ENCODE measurements at places on chromosomes 12 and 14.

DNA sequence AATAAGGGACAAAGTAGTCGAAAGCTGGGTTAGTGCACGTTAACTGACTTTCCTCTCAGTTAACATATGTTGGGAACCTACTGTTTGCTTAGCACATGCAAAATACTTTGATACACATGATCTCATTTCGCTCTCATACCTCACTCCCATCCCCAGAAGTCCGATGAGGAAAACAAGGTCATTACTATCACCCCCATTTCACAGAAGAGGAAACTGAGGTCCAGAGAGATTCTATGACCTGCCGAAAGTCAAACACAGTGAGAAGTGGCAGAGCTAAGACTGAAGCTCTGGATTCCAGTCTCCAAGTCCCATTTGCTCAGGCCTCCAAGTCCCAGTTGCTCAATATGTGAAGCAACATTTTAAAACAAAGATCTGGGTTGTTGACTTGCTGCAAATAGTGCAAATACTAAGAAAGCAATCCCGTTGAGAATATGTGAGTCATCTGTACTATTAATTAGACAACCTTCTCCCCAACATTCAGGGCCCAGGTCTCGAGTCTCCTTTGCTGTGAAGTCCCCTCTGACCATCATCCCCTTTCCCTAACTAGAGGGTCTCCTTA is 170.6 kb upstream of the PWP1 start:
- no peak for DNase-seq

DNA sequence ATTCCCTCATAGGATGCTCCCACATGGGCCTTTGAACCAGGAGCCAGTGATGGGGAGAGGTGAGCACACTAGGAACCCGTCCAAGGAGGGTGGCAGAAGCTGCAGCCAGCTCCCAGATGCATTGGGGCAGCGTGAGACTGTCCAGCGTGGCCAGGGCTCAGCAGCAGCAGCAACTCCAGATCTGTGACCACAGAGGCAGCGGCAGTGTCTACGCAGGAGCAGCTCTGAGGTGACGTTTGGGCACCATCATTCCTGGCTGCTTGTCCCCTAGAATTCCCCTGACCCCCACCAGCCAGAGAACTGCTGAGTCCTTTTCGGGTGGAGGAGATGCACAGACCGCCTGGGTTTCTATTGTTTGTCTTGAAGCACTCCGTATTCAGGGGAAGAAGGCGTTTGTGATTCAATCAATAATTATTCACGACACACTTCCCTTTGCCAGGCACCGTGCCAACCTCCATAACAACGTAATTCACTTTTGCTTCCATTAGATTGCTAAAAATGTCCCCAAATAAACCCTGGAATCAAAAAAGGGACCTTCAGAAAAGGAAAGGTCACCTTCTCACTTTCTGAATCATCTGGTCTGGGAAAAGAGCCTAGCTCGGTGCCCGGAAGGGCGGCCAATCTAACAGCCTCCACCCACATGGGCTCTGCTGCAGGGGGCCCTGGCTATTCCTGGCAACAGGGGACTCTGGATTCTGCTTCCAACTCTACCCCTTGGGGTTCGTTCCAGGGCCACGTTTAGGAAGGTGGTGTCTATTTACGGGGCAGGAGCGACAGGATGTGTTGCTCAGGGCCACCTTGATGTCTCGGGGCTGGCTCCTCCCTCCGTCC is 11.4 kb upstream of the BDKRB2 start:
- DNase-seq = no peak

DNA sequence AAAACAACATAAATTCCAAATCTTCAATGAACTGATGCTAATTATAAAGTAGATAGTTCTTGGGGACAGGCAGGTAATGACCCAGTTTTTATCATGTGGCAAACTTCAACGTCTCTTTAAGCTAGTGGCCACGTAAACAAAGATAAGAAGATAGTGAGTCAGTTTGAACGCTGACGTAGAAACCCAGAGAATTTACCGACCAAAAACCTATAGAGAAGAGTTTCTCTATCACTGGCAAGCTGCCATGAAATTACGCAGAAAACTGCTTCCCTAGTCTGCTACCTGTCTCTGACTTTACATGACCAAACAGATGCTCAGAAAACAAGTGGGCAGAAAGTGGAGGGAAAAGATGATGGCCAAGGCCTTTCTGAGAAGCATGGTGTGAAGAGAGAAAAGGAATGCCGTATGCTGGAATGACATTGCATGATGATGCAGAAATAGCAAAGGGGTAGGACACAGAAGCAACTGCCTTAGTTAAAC is 136.3 kb downstream of the ITPR2 start:
- no peak for DNase-seq

DNA sequence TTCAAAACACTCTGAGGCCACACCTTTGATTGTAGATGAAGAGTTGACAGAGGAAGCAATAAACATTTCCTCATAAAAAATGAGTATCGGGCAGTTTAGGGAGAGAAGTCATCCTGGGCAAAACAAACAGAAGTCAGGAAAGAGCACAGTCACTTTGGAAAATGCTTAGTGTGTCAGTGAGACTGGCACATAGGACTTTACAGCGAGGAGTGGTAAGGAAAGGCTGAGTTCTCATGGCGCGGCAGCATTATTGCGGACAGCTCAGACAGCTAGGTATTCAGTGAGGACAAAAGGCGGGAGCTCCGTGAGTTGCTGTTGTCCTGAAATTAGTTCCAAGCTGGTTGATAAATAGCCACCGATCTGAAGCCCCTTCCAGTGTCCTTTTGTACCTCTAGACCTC is 229.9 kb downstream of the SNAPC1 start:
- peak; percentile 26 for DNase-seq

DNA sequence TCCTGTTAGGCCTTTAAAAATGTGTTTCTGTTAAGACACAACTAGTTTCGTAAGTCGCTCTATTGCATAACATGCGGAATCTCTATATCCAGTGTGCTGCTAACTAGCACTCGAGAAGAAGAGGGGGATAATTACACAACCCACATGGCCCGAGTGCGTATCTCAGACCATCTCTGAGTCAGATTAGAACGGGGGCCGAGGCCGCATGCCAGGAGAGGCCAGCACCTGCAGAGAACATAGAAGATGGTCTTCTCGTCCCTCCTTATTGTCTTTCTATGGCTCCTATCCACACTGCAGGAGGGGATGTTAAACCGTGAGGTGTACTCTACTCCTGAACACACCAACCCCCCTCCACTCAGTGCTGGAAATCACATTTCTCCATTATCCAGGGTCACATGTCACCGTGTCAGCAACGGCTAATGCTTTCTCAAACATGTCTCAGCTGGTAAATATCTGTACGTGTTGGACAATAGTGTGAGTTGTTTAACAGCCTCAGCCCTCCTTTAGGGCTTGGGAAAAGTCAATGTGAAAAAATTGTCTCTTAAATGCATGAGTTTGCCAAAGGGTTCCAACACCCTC is 56.3 kb downstream of the CCDC88C start:
- no peak for DNase-seq

DNA sequence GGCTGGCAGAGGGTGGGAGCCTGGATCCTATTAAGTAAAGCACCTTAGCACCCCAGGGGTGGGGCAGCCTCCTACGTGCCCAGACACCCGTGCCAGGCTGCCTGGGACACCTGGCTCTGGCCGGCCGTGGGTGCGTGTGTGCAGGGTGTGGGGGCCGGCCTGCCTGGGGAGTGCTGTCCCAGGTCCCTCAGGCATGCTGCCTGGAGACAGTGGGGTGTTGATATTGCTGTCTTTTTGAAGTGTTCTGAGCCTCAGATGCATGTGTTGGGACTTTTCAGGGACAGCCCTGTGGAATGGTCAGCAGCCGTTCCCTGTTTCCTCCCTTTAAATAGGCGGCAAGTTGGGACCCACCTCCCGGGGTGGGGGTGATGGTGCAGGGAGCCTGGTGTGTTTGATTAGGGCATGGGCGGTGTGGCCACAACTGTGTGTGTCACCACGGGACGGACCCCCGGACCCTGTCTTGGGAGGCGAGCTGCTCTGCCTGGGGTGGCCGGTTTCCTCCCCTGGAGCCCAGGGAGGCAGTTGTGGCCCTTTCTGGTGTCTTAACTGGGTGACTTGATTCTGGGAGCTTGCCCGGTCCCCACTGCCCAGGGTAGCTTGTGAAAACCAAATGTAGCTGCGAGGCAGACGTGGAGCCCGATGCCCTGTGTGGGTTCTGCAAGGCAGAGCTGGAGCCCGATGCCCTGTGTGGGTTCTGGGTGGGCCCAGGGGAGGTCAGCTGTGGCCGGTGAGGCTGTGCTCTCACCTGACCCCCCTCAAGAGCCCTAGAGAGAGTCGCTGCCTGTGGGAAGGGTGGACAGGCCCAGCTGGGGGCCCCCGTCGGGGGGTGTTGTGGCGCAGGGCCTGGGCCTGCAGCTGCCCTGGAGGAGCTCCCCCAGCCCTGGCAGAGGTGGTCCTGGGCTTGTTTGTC is 8.2 kb downstream of the ULK1 start:
- DNase-seq = peak; percentile 14

DNA sequence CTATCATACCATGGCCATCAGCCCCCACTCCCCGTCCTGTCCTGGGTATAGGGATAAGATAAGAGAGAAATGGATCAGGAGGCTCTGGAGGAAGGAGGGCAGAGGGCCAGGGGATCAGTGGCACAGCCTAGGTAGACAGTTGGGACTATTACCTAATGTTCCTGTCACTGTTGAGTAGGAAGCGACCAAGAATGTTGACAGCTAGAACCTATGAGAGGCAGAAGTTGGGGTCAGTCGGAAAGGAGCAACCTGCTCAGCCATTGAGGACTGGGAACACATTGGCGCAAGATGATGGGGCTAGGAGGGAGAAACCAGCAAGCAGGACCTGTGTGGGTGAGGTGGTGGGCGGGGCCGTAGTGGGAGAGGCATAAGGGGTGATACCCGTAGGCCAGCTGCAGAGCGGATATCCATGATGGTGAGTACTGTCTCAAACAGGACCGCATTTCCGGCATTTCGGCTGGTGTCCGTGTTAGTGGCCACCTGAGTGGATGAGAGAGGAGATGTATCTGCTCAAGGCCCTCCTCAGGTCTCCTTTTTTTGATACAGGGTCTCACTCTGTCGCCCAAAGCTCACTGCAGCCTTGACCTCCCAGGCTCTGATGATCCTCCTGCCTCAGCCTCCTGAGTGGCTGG is 3.3 kb downstream of the AP1G2 start:
- DNase-seq = no peak

- DNase-seq = no peak
Observed at GRCh38 chr12:114974826-114975639, 291.1 kb upstream of the TBX3 start.

- no peak for DNase-seq
Observed at GRCh38 chr12:101997102-101997501, 64.7 kb downstream of the WASHC3 start.

GRCh38 chr12:99619389-99620158 is 28.0 kb upstream of the GARIN6 start:
- no peak for DNase-seq

DNA sequence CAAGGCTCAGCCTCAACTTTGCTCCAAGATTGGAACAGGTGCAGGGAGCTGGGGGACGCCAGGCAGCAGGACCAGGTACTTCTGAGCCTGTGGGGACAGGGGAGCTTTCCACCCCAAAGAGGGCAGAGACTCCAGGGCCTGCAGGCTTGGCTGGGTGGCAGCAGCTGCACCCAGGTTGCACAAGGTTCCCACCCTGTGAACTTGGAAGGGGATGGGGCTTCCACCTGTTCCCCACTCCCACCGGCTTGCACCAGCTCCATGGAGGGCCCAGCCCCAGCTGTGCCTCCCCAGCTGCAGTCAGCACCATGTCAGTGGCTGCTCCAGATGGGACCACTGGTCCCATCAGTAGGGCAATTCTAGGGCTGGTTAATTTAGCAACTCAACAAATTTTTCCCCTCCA is 114.0 kb upstream of the CDKN3 start:
- no peak for DNase-seq

DNA sequence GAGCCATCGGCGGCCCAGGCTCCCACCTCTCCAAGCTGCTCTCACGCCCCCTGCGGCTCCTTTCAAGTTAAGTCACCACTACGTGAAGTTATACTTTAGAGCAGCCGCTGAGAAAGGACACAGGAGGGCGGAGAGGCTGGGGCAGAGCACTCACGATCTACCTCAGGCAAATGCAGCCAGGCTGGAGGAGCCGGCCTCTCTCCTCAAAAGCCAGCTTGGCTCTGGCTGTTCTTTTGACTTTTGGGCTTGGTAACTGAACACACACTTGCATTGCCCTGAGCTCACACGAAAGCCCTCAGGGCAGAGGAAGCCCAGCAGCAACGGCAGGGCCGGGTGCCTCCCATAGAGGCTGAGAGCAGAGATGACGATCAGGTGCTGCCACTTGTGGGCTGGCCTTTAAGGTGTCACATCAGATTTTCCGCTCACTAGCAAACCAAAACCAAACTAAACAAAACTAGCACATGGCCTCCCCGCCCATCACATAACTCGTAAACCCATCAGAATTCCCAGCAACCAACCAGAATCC is 75.2 kb downstream of the PITPNM2 start:
- DNase-seq = peak; percentile 67

DNA sequence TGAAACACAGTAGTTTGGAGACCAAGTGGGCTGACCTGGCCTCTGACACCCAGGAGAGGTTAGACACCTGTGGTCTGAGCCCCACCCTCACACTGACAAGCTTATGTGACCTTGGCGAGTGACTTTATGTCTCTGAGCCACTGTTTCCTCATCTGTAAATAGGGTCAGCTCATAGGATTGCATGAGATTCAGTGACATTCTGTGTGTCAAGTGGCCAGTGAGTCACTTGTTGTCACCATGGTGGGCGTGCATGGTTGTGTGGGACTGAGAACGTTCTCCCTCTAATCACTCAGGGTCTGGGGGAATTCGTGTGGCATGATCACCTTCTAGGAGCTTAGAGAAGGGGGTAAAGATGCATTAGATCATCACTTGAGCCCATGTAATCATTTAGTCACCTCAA is 146.4 kb downstream of the PHETA1 start:
- DNase-seq = no peak

DNA sequence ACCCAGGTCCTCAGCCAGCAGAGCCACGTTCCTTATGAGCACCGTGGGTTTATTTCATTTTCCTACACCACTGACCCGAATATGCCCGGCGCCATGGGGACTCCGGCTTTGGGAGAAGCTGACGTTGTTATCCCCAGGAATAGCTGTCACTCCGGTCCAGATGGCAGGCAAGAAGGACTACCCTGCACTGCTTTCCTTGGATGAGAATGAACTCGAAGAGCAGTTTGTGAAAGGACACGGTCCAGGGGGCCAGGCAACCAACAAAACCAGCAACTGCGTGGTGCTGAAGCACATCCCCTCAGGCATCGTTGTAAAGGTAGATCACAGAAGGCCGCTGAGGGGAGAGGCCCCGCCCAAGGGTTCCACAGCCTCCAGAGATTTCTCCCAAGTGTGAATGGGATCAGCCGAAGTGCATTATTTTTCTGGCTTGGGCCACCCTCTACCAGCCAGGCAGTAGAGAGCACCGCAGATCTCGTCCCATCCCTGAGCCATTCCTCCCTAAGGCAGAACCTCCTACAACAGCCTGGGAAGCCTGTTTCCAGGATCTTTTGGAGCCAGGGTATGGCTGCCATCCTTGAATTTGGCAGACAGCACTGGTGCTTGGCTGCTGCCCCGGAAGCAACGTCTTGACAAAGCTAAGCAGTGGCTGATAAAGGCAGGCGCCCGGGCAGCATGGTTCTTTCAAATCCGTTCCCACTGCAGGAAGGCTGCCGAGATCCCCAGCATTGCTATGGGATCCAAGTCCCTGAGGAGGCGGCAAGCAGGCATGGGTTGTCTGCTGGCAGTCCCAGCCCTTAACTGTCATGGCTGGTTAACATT is 17.8 kb downstream of the CDK2AP1 start:
- no peak for DNase-seq

Data from retina (tissue), 1 donor.